Activated CD4-positive, alpha-beta T cell treated with anti-CD3 and anti-CD28 coated beads, Interleukin-2, amount 50 U/mL, for 1 hour (primary cell): ENCODE measurements at places on chromosomes 12 and 14.

DNA sequence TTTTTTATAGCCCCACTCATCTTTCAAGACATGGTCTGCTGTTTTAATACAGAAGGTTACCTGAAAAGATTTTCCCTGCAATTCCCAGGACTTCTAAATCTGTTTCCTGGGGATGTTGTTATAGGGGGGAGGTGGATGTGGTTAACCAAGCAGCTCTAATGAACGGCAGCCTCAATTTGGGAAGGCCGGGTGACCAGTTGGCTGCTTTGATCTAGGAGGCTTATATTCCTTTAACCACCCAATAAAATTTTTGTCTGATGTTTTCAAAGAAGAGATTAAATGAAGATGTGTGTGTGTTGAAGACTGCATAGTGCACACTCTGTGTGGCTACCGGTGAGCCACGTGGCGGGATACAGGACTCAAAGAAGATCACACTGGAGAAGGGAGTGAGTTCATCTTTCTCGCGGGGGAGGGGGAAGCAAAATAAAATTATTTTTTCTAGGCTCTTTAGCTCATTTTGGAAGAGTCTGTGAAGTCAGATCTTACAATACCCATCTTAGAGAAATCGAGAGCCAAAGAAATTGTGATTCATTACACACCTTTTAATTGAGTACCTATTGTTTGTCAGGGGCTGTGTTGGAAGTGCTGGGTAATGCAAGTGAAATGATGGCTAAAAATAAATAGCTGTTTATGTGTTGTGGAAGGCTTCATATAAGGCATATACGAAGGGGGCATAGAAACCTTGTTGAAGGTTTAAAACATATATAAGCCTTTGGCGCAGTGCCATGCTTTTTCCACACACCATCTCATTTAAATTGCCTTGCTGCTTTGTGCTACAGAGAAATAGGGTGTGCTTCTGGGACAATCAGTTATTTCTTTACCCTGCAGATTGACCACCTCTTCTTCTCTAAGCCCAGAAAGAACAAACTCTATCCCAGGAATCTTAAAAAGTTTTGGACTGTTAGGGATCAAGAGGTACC is 18.5 kb downstream of the ELK3 start:
- no peak for DNase-seq

GRCh38 chr14:29847056-29847380 is 80.6 kb downstream of the PRKD1 start:
- no peak for DNase-seq

- DNase-seq: no peak
These were observed 5.2 kb downstream of the OR11G2 start for GRCh38 chr14:20195911-20196310.

GRCh38 chr14:25351269-25351668 is 301.3 kb upstream of the STXBP6 start:
- no peak for DNase-seq

DNA sequence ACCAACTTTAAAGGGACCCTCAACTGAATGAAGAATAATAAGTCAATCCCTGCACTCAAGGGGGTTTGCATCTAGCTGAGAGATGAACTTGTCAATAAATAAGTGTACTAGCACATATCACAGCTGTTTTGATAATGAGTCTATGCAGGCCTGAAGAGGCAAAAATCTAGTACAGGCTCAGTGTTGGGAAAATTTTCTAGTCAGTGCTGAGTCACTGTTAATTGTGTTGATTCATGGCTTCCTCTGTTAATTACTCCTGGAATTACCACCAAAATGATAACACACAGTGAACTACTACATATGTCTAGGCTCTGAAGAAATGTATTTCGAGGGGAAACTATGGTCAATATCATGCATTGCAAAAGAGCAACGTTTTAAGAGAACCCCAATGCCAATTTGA is 18.9 kb downstream of the SNRPF start:
- DNase-seq: no peak

- no peak for DNase-seq
These were observed 344.7 kb downstream of the NELL2 start for GRCh38 chr12:44531320-44531971.

DNA sequence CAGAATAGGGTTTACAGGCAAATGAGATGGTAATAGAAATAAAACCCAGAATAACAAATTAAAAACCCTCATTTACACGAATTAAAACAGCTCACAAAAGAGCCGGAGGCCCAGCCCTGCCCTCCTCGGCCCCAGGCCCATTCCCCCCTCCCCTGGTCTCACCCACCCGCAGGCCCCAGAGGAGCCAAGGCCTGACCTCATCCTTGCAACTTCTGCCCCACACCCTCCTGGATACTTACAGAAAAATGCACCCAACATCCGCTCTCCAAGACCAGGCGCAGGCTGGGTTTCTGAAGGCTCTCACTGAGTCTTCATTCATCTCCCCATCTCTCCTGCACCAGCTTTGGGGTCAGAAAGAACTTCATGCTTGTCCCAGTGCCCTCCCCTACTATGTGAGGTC is 16.2 kb upstream of the VSX2 start:
- no peak for DNase-seq

GRCh38 chr12:105330283-105330930 is at the start of gene C12orf75:
C12orf75 (plus strand) TSS chr12:105330691; CDS start chr12:105330892, 201 bp downstream.
- DNase-seq: peak; percentile 76

- no peak for DNase-seq
These were observed 898.9 kb upstream of the SEL1L start for GRCh38 chr14:82432301-82433105.

DNA sequence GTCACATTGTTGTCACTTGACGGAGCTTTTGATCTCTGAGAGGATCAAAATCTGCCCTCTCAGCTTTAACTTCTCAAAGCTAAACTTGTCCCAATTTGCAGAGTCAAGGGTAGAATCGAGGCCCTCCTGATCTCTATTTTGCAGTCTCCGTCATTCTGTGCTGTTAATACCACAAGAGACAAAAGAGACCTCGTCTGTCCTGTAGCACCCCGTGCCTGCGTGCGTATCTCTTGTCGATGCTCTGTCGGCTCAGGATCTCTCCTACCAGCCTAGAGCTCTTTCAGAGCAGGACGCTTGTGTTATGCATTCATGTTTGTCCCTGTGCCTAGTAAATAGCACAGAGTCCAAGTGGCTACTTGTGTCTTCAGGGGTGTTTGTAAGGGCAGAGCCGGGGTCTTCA is 5.1 kb downstream of the EVL start:
- DNase-seq: peak; percentile 55

- DNase-seq: peak; percentile 4
These were observed 504 bp downstream of the WNT5B start for GRCh38 chr12:1629338-1630132.

DNA sequence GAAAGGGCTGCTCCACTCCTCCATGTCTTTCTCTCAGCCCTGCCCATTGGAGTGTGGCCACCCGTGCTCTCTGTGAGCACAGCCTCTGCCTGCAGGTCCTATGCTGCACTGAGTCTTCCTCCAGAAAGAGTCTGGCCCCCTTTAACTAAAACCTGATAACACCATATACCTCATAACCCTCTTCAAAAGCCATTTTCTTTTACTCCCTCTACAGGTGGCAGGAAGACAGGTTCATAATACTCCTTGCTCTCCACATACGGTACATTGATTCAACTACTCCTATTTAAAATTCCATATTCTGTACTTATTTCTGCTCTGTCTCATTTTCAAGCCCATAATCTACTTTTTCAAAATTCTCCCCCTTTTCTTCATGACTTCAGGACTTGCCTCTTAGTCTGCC is 144.0 kb downstream of the HELB start:
- DNase-seq: no peak

DNA sequence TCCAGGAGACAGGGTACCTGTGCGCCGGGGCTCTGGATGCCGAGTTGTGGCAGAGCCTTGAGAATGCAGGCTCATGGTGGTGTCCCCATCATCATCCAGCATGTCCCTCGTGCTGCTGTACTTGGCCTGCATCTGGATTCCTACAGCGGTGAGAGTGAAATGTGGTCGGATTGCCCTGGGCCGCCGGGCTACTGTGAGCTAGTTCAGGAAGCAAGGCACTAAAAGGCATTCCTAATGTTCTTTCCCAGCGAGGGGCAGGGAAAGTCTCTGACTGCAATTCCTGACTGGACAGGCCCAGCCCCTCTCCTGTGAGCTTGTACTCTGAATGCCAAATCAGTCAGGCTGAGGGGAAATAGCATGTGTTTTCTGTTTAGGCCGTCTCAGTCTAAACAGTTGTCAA is at the start of gene CLEC1A:
TSS of gene CLEC1A (minus strand) at position 195 of the 400 bp plus-strand sequence. CDS start at position 132, 63 bp downstream.
- DNase-seq: no peak

- no peak for DNase-seq
These were observed 67.3 kb upstream of the FUT8 start for GRCh38 chr14:65345266-65345665.

GRCh38 chr14:23306412-23307145 is at the start of gene BCL2L2:
BCL2L2 (plus strand) TSS chr14:23306833; CDS start chr14:23307768, 935 bp downstream.
- no peak for DNase-seq

DNA sequence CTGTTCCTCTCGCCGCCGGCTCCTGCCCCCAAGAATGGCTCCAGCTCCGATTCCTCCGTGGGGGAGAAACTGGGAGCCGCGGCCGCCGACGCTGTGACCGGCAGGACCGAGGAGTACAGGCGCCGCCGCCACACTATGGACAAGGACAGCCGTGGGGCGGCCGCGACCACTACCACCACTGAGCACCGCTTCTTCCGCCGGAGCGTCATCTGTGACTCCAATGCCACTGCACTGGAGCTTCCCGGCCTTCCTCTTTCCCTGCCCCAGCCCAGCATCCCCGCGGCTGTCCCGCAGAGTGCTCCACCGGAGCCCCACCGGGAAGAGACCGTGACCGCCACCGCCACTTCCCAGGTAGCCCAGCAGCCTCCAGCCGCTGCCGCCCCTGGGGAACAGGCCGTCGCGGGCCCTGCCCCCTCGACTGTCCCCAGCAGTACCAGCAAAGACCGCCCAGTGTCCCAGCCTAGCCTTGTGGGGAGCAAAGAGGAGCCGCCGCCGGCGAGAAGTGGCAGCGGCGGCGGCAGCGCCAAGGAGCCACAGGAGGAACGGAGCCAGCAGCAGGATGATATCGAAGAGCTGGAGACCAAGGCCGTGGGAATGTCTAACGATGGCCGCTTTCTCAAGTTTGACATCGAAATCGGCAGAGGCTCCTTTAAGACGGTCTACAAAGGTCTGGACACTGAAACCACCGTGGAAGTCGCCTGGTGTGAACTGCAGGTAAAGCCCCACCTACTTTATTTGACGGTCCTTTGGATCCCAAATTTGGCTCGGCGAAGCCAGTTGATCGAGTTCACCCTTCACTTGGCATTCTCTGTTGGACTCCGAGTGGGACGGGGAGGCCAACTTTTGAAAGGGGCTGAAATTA is 1.5 kb downstream of the WNK1 start:
- DNase-seq: peak; percentile 46

DNA sequence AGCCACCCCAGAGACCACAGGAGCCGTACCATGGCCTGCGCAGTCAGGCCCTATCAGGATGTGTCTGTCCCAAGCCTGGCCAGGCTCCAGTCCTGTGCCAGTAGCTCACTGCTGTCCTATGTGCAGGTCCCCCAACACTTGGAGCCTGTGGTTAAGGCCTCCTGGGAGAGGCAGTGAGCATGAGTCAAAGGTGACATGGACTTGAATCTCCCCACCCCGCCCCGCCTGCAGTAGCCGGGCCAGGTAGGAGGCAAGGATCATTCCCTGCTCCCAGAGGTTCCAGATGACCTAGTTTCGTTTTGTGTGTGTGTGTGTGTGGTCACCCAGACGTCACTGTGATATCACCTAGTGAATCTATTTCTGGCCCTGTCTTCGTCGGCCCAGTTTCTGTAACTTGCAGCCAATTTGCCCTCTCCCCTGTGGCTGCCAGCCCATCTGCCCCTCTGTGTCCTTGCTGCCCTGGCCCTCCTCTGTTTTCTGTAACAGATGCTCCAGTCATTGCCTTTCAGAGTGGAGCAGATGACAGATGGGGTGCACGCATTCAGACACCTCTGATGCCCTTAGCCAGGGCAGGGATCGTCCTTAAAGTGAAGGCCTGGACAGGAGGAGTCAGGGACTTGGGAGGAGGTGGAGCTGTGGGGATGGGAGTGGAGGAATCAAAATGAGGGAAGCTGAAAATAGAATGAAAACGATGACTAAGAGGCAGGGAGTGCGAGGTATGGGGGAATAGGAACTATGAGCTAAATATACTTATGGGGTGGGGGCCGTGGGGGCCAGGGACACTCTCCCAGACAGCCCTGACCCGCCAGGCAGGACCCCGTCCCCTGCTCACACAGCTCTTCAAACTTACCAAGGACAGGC is 37.4 kb downstream of the SLC6A12 start:
- no peak for DNase-seq

DNA sequence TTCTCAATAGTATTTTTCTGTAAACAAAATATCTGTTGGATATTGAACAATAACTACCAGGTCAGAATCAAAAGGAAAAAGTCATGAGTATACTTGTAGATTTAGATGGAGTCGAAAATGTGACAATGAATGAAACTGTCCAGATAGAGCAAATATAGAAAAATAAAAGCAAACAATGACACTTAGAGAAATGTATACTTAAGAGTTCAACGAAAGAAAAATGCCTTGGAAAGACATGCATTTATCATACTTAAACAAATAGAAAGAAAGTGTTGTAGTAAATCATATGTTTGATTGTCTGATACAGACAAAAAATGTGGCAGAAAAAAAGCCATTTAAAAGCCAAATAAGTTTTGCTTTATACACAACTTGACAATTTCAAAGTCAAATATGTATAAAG is 571.2 kb upstream of the MGAT4C start:
- DNase-seq: no peak

- no peak for DNase-seq
These were observed 58.7 kb upstream of the NCOR2 start for GRCh38 chr12:124625867-124626675.

GRCh38 chr12:92928421-92928961 is 604 bp downstream of the EEA1 start:
- peak; percentile 52 for DNase-seq

GRCh38 chr12:89326239-89327040 is 25.9 kb downstream of the DUSP6 start:
- no peak for DNase-seq

DNA sequence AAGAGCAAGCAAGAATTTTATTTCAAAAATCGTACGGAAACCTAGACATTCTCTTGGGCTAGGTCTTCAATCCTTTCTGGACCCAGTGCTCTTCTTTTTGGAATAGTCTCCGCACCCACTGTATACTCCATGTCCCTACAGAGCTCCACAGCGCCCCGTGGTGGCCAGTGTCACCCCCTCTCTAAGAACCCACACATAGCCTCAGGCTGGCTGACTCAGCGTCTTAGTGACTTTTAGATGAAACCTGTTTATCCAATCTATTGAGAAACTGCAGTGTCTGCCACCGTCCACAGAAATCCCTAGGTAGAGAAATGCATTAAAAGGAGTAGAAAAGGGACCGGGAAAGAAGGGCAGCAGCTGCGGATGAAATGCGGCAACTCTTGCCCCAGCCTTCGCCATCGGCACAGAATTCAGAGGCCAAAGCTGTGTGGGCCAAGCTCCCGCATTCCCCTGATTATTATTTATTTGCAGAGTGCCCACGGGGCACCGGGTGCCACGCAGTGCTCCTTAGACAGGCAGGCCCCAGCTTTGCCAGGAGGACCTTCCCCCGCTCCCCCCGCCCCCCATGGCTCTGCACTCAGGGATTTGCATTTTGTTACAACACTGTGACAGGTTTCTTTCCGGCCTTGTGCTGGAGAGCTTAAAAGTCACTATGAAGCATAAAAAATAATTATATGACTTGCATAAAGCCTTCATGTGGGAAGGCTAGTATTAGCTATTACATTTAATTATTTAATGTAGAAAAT is 170.1 kb upstream of the FKBP4 start:
- DNase-seq: no peak

- DNase-seq: no peak
These were observed 8.8 kb downstream of the GPR33 start for GRCh38 chr14:31479027-31479426.
